Tibial nerve (tissue), 4 donors: ENCODE measurements at places on chromosomes 11 and 22.
A peak's percentile ranks its signal among the peaks of the same experiment; 100 is the strongest.

GRCh38 chr11:101127197-101127698, 2.4 kb downstream of the PGR start:
- no peak for DNase-seq

- peak; percentile 52 for DNase-seq
These were observed 37.3 kb upstream of the SLC22A12 start for GRCh38 chr11:64553554-64554201.

DNA sequence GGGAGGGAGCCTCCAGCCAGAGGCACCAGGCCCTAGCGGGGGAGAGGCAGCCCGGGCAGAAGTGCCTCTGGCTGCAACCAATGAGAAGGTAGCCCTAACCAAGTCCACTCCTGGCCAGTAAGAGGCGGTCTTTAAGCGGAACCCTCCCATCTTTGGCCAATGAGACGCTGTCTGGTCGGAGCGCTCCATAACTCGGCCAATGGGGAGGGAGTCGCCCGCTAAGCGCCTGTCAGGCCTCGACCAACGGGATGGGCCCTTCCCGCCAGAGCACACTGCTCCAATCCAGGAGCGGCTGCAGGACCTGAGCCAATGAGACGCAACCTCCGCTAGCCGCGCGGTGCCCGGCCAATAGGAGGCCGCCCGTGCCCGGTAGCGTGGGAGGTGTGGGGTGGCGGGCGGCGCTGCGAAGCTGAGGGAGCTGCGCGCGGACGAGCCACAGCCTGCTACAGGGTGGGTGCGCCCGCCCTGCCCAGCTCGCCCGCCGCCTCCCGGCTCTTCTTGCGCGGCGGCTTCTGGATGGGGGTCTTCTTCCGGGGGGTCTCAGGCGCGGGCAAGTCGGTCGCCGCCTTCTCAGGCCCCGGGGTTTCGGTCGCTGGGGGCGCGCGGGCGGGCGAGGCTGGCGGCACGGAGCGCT, 12.6 kb downstream of the SCARF2 start:
- DNase-seq = no peak

DNA sequence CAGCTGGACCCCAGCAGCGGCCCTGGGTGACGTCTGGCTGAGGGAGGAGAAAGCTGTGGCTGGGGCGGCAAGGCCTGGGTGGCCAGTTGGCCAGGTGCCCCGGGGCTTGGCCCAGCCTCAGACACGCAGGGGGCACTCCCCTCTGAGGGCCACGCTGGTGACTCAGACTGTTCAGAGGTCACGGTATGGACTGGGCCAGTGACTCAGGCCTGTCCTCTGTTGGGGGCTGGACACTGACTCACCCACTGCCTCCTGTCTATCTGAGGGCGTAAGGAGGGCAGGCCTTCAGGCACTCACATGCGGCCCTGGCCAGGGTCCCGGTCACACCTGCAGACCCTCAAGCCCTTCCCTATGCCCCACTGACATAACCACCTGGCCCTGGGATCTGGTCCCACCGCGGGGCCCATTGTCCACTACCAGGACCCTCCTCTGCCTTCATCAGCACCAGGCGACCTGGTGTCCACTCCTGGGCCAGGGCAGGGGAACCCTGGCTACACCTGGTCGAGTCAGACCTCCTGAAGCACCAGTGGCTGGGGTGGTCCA, 3.7 kb upstream of the MUC5AC start:
- DNase-seq = no peak

DNA sequence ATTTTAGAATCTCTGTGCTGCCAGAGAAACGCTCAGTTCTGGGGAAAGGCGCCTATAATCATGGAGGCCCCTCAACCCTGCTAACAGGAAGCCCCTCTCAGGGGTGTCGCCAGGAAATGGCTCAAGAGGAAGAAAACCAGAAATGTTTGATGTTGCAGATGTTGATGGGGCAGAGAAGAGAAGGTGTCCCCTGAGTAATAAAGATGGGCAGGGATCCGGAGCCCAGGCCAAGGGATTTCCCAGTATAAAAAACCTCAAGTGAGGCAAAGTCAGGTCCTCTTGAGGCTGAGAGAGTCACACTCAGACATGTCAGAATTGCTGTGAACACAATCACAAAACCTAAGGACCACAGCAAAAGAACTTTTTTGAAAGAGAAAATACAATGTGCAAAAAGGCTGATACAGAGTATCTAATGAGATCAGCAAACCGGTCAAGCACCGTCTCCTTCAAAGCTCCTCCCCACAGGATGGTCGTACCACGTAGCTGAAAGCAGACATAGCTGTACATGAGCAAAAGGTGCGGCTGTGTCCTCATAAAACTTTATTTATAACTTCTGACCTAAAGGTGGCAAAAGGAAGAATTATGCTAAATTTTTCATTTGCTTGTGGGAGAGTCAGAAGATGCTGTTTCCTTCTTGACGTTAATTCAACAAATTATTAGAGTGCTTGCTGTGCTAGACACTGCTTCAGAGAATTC, 12.2 kb downstream of the MOV10L1 start:
- DNase-seq = no peak

DNA sequence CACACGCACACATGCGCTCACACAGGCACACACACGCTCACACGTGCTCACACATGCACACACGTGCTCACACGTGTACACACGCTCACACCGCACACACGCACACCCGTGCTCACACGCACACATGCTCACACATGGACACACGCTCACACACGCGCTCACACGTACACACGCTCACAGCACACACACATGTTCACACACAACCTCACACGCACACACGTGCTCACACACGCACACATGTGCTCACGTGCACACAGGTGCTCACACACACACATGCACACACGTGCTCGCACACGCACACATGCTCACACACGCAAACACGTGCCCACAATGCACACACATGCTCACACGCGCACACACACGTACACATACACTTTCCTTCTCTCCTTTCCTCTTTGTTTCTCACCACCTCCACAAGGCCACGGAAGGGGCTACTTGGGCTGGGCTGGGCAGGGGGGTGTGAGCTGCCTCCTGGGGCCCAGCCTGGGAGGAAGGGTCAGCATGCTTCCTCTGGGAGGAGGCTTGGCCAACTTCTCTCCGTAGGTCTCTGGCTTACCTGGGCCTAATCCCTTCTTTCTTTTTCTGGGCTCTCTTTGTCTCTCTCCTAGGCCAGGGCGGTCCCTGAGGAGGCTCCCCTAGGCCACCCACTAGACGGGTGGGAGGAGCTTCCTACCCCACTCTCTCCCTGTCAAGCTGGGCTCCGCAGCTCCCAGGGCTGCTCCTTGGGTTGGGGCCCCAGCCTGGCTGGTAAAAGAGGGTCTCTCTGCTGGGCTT, 34.5 kb upstream of the PARVG start:
- DNase-seq = no peak

DNA sequence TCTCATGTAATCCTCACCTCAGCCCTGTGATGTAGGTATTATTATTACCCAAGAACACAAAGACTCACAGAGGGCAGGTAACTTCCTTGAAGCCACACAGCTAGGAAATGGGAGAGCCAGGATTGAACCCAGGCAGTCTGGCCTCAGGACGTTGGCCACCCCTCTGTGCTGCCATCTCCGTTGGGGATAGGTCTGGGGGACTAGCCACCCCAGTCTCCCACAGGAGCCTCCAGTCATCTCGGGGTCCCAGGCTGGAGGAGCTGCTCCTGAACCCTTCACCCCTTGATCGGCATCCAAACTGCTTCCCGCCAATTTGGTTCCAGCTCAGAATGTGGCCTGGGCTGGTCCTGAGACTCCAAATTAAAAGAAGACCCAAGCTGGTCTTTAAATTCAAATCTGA, 10.4 kb upstream of the TCF20 start:
- no peak for DNase-seq

- no peak for DNase-seq
These were observed 6.2 kb downstream of the CHST1 start for GRCh38 chr11:45659031-45659817.

- no peak for DNase-seq
These were observed 37.6 kb upstream of the SLC5A1 start for GRCh38 chr22:32005453-32005852.

GRCh38 chr11:66247801-66248200, 20.6 kb upstream of the RAB1B start:
- no peak for DNase-seq

DNA sequence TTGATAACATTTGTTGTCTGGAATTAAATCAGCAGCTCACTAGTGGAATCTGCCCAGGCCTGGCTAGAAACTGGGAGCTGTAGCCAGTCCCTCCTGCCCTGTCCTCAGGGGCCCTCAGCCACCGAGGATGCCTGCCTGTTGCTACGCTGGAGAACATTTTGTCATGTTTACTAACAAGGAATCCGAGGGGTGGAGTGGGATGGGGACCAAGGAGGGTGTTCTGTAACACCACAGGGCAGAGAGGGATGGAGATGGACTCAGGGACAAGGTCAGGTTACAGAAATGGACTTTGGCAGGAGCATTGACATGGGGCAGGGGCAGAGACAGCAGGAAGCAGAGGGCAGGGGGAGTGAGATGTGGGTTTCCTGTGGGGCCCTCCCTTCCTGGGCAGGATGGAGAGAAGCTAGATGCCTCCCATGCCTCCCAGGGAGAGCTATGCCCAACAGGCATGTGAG, 45.8 kb upstream of the AMPD3 start:
- DNase-seq = no peak

- no peak for DNase-seq
These were observed 53.7 kb downstream of the THAP12 start for GRCh38 chr11:76327202-76327601.

GRCh38 chr11:91984033-91984584, 240.5 kb upstream of the FAT3 start:
- no peak for DNase-seq

GRCh38 chr22:20956258-20957101, 10.6 kb upstream of the AIFM3 start:
- DNase-seq = no peak

GRCh38 chr11:129698212-129698611, 117.4 kb upstream of the TMEM45B start:
- DNase-seq = no peak

DNA sequence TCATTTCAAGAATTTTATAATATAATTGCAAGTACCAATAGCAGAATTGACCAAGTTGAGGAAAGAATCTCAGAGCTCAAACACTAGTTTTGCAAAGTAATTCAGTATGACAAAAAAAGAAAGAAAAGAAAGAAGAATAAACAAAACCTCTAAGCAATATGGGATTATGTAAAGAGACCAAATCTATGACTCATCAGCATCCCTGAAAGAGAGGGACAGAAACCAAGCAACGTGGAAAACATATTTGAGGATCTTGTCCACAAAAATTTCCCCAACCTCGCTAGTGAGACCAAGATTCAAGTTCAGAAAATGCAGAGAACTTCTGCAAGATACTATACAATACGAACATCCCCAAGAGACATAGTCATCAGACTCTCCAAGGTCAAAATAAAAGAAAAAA, 203.7 kb upstream of the DDI1 start:
- no peak for DNase-seq

DNA sequence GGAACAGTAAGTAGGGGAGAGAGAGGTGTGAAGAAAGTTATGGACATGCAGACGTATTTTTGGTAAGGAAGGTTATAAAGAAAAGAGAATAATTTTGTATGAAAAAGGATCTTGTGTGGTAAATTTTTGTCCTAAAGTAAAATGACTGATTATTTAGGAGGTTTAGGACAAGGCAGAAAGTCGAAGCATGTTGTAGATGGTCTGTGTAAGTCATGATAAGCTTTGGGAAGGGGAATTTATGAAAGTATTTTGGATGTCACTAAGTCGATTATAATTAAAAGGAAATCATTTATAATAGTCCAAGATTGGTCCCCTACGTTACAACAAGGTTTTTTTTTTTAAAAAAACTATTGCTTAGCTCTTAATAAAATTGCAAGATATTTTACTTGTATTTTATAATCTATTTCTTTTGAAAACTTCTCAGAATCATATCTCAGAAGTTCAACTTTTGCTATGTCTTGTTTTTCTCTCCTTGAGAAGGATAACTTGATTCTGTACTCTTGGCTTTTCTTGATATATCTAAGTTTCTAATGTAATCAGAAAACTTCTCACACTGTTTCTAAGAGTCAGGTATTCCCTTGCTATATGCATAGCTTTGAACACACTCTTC, 10.9 kb upstream of the CABP2 start:
- DNase-seq = no peak

DNA sequence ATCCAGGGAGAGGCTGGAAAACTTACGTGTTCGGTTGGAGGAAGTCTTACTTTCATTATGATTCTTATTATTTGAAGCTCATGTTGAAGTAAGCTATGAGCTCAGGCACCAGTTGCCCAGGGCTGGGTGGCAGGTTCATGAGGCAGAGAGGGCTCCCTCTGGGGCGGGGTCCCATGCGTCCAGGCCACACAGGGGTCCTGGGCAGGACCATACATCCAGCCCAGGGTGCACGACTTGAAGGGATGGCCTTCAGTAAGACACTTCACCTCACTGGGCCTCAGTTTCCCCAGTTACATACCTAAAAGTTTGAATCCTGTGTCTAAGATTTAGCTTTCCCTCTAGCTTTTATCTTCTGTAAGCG, 107.3 kb upstream of the B3GAT1 start:
- no peak for DNase-seq

- no peak for DNase-seq
These were observed 66.1 kb downstream of the OR5AK2 start for GRCh38 chr11:57054817-57055216.

DNA sequence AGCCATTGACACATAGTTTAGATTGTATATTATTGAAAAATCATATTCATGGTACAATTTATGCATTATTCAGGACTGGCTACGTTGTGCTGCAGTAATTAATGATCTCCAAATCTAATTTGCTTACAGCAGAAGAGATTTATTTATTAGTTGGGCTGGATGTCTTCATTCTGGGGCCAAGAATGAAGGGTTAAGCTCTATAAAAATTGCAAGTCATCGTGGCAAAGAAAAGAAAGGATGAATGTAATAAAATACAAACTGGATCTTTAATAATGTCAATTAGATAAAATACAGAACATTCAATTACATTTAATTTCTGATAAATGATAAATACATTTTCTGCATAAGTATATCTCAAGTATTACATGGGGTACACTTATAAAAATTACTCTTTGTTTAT, 151.8 kb upstream of the ANO5 start:
- no peak for DNase-seq

- no peak for DNase-seq
These were observed 19.8 kb downstream of the ARL14EP start for GRCh38 chr11:30342736-30343166.

- no peak for DNase-seq
These were observed 26.0 kb downstream of the POU2AF1 start for GRCh38 chr11:111352935-111353710.

- DNase-seq = no peak
These were observed 206.7 kb downstream of the SBF2 start for GRCh38 chr11:10087186-10087922.

DNA sequence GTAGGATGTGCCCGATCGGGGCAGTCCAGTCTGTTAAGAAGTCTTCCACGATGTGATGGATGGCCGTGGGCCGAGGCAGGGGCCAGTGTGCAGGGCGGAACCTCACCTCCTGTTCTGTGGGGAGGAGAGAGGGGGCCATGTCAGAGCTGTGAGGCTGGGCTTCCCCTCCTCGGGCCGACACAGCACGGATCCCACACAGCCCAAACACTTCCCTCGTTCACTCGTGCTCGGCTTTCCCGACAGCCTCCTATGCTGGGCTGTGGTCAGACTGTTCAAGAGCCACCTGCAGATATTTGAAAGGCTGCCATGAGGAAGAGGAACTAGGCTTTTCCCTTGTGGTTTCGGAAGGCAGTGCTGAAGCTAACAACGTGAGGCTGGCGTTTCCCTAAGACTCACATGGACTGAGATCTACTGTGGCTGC, 12.3 kb upstream of the TXN2 start:
- no peak for DNase-seq

- no peak for DNase-seq
These were observed 5.8 kb downstream of the MS4A12 start for GRCh38 chr11:60498399-60498798.

- peak; percentile 39 for DNase-seq
These were observed 142.9 kb downstream of the CRYBB2 start for GRCh38 chr22:25362215-25362882.

- peak; percentile 11 for DNase-seq
These were observed 351 bp upstream of the AKIP1 start for GRCh38 chr11:8910649-8911026.
